ENCODE measurements at places on chromosomes 6 and 20.

- no peak for DNase-seq
These were observed 41.1 kb downstream of the HNF4A start for GRCh38 chr20:44396369-44397130.

DNA sequence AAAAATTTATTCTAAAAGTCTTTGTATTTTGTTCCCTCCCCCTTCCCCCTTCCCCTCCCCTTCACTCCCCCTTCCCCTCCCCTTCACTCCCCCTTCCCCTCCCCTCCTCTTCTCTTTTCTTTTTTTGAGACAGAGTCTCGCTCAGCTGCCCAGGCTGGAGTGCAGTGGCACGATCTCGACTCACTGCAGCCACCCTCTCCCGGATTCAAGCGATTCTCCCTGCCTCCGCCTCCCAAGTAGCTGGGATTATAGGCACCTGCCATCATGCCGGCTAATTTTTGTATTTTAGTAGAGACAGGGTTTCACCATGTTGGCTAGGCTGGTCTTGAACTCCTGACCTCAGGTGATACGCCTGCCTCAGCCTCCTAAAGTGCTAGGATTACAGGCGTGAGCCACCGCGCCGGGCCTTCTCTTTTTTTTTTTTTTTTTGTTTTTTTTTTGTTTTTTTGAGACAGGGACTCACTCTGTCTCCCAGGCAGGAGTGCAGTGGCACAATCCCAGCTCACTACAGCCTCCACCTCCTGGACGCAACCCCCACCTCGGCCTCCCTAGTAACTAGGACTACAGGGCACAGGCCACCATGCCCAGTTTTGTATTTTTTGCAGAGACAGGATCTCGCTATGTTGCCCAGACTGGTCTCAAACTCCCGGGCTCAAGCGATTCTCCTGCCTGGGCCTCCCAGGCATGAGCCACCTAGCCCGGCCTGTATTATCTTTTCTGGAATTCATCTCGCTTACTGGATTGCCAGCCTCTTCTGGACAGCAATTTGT lies 1.1 kb upstream of the AFG1L start:
- DNase-seq: no peak

DNA sequence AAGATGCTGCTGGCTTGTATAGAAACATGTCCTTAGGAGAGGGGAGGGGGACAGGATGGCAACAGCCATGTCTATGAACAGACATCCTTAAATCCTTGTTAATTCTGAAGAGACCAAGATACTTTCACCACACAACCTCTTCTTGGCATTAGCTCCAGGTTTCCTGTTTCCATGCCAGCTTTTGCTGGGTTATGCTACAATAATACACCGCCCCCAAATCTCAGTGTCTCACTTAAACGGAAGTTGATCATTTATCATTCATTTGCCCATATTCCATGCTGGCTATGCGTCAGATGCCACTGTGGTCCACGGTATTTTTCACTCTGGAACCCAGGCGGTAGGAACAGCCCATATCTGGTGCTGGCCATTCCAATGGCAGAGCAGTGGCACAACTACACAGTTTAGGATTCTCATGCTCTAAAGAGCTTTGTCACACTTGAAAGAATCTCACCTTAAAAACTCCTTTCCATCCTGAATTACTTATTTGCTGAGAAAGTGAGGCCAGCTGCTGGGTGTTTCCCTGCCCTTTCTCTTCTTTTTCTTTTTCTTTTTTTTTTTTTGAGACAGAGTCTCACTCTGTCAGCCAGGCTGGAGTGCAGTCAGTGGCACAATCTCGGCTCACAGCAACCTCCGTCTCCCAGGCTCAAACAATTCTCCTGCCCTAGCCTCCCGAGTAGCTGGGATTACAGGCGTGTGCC lies 3.7 kb upstream of the RNASET2 start:
- no peak for DNase-seq

DNA sequence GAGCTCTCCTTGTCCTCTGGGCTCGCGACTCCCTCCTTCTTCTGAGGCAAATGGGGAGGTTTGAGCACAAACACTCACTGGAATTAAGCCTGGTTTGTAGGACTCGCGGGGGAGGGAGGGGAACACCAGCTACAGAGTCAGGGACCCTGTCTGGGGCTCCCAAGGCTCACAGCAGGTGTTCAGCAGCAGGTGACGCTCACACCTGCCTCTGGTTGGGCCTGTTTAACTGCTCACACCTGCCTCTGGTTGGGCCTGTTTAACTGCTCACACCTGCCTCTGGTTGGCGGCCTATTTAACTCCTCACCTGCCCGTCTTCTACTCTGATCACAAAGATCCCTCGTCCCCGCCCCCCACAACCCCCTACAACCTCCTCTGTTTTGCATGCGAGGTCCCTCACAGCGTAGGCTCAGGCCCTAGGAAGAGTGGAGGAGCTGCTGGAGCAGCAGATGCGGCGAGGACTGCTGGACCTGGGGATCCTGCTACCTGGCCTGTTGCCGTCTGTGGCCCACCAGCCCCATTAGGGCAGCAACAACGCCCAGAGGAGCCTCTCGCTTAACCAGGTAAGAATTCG lies 181.9 kb downstream of the ERMARD start:
- DNase-seq: no peak

GRCh38 chr6:15881150-15881549 lies 218.3 kb upstream of the DTNBP1 start:
- no peak for DNase-seq

- no peak for DNase-seq
These were observed 156.9 kb downstream of the CDKAL1 start for GRCh38 chr6:20691185-20691584.

DNA sequence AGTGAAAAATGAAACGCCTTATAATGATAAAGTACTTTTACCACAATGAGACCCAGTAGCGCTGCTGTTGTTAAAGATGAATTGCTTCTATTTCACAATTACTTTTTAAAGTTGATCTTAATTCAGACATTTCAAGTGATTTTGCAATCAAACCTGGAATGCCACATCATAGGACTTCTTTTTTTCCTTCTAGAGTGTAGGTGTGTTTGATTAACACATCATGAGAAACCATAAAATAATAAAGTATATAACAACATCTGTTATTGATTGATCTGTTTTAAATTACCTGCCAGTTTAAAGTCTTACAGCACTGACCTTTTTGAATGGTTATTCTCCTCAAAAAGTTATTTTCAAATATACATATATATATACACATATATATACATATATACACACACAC lies 38.6 kb downstream of the HEBP2 start:
- no peak for DNase-seq

DNA sequence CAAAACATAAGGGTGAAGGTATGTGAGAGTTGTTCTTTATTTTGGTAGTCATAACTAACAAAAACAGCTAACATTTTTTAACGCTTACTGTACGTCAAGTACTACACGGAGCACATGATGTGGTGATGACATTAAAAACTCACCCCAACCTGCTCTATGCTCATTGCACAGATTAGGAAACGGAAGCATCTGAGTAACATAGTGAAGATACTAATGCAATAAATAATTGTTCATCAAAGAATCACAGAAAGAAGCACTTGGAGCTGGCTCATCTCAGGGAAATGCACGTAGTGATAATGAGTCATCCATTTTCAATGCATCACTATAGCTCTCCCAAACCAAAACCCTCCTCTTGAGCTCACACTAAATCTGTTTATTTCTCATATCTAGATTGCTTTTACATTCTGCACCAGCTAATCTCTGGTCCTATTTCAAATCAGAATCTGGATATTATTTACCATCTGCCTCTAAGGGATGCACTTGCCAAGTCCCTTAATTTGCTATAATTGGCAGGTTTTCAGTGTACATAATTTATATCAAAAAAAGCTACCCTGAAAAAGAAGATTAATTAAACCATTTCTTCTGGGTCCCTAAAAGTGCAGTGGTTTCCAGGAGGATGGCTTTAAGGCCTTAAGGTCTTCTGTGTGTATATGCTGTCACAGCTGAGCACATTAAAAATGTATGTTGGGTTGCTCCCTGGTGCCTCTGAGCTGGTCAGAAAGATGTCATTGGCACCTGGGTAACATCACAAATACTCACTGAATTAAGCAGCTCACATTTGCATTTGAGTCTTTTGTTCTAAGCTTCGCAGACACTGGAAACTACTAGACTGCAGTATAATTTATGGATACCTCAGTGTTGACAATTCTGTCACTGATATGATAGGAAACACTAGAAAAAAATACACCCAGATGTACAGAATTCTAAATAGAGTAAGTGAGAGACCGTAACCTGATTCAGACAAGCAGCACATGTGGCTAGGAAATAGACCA lies 677.4 kb upstream of the CITED2 start:
- DNase-seq: peak; percentile 73

DNA sequence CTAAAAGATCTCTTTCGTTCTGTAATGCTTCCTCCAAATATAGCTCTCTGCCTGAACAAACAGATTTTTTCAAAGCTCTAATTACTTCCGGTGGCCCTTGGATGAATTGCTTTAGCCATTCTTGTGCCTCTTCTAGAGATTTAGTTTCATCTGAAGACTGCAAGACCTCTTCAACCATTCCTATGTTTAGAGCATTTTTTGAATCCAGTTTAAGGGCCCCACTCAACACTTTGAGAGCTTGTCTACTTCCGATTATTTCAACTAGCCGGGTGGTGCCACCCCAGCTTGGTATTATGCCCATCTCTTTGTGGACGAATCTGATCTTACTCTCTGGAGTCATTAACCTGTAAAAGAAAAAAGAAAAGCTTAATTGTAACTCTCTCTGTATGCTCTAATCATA lies 23.3 kb downstream of the RNF146 start:
- no peak for DNase-seq

DNA sequence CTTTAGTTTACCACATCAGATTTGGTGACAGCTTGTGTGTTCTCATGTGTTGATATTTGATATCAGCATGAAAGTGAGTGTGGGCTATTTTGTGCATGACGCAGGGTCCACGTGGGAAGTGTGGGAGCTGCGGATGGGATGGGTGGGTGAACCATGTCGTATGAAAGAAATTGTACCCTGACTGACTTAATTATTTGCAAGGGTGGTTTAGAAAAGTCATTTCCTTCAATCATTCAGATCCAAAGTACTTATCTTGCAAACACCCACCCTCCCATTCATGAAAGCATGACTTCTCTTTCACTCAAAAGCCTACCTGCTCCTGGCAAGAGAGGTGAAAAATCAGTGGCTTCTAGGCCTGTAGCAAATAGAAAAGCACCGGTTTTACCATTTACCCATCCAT lies 91.8 kb upstream of the BACH2 start:
- no peak for DNase-seq

DNA sequence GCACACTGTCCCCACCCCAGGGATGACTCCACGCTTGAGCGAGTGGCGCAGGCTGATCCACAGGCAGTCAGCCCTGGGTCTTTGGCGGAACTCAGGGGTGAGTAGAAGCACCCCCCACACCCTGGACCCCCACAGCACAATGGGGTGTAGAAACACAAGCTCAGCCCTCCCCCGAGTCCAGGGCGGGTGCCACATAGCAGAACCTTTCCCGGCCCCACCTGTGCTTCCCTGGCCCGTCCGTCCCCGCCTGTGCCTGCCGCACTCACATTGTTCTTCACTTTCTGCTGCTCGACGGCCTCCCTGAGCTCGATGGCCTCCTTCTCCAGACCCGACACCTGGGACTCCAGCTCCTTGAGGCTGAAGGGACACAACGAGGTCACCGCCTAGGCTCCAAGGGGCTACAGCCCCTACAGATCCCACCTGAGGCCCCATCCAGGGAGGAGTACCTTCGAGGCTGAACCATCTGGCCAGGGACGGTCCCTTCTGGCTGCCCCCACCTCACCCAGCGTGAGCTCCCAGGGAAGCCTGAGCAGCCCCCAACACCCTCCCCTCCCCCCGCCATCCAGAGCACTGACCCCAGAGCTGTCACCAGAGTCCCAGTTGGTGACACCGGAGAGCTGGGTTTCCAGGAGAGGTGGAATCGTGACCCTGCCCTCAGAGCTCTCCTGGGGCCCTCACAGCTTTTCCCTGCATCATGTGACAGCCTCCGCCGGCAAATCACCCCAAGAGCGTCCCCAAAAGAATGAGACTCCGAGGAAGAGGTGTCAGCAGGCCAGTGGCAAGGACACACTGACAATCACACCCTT lies 55.6 kb downstream of the DSTN start:
- DNase-seq: no peak

- DNase-seq: no peak
These were observed 34.7 kb upstream of the HAO1 start for GRCh38 chr20:7974785-7975435.

GRCh38 chr20:24955045-24955444 lies 6.0 kb downstream of the CST7 start:
- no peak for DNase-seq

DNA sequence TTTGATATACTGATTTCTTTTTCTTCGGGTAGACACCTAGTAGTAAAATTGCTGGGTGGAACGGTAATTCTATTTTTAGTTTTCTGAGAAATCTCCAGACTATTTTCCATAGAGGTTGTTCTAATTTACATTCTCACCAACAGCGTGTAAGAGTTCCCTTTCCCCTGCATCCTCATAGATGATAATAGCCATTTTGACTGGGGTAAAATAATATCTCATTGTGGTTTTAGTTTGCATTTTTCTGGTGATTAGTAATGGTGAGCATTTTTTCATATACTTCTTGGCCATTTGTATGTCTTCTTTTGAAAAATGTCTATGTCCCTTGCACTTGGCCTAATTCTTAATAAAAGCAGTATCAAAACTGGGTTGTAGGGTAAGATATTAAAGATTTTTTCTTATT lies 148.9 kb upstream of the SIM1 start:
- DNase-seq: no peak

GRCh38 chr6:125714441-125715090 lies 34.9 kb upstream of the HEY2 start:
- no peak for DNase-seq

- DNase-seq: peak; percentile 32
These were observed 58.4 kb downstream of the PDE7B start for GRCh38 chr6:135909737-135910387.

- no peak for DNase-seq
These were observed 86.3 kb downstream of the DACT2 start for GRCh38 chr6:168232989-168233874.

DNA sequence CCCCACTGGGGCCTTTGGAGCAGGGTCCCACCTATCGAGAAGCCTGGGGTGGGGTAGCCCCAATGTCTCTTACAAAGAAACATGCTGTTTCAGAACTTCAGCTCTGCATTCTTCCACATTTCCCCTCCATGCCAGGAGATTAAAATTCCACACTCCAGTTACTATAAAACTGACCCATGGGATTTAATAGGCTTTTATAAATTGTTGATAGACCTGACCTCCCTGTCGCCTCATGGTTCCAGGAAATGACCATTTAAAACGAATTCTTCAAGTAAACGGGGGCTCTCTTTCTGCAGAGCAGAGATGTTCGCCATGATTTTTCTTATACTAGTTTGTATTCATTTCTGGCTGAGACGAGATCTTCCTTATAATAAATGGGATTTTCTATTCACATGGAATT lies 19.3 kb downstream of the RIN2 start:
- no peak for DNase-seq

- no peak for DNase-seq
These were observed 83.4 kb downstream of the RSPH3 start for GRCh38 chr6:158916617-158917016.

GRCh38 chr6:9087470-9087869 lies 652.1 kb upstream of the SLC35B3 start:
- no peak for DNase-seq

GRCh38 chr6:91079969-91080368 lies 493.1 kb upstream of the MAP3K7 start:
- DNase-seq: no peak

- DNase-seq: no peak
These were observed 16.7 kb upstream of the LMBRD1 start for GRCh38 chr6:69813508-69813907.

- no peak for DNase-seq
These were observed 25.5 kb upstream of the MANEA start for GRCh38 chr6:95551678-95552324.
